ENCODE measurements at places on chromosomes 11 and 22.

GRCh38 chr11:17001806-17002205 is 12.4 kb downstream of the PLEKHA7 start:
- no peak for DNase-seq

DNA sequence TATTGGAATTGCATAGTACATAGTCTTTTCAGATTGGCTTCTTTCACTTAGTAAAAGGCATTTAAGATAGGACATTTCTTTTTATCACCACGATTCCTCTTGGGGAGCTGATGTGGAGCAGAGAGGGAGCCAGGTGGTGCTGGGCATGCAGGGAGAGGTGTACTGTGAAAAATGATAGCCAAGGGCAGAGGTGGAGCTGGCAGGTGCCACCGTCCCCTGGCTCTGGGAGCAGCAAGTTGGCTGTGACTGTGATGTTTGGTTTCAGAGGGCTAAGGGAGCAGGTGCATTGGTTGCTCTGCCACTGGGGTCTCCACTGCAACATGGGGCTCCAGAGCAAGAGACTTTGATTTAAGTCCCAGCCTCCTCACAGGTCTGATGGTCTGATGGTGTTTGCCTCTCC is 16.5 kb downstream of the SGSM1 start:
- no peak for DNase-seq

DNA sequence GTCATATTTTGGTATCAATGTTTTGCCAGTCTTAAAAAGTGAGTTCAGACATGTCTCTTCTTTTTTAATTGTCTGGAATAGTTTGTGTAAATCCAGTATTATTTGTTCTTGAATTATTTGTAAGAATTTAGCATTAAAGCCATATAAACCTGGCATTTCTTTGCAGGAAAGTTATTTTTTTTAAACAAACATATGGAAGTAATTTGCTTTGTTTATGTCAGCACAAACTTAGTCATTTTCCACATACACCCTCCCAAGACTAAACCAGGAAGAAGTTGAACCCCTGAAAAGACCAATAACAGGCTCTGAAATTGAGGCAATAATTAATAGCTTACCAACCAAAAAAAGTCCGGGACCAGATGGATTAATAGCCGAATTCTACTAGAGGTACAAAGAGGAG is 9.1 kb upstream of the CCDC81 start:
- DNase-seq, result no peak

DNA sequence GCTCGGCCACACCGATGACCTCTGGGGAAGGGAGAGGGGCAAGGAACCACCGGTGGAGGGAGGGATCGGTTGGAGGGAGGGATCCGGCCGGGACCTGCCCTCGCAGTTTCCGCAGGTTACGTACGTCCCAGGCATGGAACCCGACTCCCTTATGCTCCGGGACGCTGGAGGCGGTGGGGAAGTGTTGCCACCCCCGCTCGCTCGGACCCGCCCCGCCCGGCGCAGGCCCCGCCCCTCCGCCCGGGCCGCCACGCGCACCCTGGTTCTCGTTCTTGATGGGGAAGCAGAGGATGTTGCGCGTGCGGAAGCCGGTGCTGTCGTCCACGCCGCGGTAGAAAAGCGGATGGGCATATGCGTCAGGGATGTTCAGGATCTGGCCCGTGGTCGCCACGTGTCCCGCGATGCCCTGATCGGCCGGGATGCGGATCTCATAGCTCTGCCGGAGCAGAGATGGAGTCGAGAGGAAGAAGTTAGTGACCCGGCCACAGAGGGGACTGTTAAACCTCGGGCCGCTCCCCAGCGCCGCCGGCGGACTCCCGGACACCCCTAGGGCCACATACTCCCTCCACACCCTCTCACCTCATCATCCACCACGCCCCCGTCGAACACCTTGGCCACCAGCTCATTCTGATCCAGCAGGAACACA is 89.8 kb downstream of the PDE2A start:
- DNase-seq, result no peak

GRCh38 chr22:47062126-47062525 is 299.7 kb downstream of the TBC1D22A start:
- no peak for DNase-seq

DNA sequence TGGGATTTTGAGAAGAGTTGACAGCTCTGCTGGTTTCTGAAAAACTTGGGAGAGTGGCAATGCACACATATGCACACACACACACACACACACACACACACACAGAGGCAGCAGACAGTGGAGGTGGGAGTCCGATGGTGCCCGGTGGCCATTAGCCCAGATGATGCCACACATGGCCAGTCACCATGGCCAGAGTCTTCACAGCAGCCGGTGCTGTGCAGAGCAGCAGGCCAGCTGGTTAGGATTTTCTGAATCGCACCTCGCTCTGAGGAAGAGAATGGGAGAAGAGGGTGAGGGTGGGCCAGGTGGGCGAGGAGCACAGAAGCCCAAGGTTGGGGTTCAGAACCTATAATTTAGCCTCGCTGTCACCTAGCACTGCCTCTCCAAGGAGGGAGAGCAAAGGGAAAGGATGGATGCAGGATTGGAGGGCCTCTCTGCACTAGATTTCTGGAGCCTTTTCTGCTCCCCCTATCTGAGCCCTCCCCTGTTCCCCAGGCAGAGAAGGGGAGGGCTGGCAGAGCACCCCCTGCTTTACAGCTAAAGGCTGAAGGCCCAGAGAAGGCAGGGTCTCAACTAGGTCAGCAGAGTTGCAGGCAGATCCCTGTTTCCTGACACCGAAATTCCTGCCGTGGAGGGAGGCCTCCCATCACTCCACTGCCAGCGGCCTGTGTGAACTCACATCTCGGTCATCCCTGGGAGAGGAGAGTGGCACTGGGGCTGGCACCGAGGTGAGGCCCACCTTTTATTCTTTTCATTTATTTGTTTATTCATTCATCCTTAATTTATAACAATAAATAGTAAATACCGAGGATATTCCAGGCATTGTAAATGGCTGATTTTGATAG is 25.8 kb upstream of the FXYD6 start:
- no peak for DNase-seq

DNA sequence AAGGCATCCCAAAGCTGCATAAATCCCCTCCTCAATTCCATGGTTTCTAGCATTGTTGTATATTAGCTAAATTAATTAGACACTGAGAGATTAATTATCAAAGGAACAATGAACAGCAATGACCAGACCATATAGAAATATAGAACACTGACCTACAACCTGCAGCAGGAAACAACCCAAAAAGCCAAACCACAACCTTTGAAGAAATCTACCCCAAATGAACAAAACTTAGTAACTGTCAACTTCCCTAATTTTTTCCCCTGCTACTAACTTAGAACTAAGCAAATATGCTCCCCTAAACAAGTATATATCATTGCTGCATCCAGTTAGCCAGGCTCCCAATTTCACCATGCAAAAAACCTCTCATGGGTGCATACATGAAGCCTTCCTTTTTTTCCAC is 268.0 kb upstream of the ANO3 start:
- DNase-seq, result no peak

DNA sequence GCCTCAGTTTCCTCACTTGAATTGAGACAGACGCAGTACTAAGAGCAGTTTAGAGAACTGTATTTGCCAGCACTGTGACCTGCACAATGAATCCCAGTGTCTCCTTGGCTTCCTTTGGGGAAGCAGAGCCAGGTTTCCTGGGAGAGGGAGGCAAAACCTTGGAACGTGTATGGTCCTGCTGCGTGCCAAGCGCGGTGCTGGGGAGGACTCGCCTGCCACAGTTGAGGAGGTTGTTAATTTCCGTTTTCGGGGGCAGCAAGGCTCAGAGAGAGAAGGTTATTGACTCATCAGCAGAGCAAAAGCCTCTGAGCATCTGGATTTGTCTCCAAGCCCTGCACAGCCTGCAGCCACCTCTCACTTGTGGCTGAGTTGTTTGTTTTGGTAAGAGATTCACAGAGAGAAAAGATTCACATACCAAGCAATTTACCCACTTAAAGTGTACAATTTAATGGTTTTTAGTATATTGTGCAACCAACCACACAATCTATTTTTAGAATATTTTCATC is 10.8 kb downstream of the SYT12 start:
- DNase-seq, result no peak

- DNase-seq, result no peak
These were observed 2354.7 kb upstream of the RAG2 start for GRCh38 chr11:38952698-38953097.

DNA sequence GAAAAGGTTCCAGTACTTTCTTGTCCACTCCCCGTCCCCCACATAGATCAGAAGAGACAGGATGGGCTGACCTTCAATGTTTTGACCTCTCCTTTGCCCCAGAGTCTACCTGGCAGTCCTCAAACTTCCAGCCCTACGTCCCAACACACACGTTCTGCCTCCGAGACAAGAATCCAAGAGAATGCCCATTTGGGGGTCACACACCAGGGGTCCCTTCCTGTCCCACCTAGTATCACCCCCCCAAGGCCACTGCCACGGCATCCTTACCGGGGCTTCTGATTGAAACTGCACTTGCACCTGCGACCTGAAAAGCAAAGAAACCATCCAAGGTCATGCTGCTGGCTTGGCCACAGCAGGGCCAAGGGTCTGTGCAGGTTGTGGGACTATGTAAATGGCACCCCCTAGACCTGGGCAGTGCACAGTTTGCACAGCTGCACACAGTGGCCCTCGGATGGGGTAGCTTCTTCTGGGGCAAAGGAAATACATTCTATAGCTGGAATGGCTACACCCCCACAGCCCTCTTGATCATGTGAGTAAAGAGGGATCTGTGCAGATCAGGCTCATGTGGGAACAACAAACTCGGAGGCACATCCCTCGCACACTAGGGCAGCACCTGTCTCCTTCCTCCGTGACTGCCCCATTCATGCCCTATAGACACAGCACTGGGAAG is 16.5 kb upstream of the FXYD2 start:
- DNase-seq, result no peak

DNA sequence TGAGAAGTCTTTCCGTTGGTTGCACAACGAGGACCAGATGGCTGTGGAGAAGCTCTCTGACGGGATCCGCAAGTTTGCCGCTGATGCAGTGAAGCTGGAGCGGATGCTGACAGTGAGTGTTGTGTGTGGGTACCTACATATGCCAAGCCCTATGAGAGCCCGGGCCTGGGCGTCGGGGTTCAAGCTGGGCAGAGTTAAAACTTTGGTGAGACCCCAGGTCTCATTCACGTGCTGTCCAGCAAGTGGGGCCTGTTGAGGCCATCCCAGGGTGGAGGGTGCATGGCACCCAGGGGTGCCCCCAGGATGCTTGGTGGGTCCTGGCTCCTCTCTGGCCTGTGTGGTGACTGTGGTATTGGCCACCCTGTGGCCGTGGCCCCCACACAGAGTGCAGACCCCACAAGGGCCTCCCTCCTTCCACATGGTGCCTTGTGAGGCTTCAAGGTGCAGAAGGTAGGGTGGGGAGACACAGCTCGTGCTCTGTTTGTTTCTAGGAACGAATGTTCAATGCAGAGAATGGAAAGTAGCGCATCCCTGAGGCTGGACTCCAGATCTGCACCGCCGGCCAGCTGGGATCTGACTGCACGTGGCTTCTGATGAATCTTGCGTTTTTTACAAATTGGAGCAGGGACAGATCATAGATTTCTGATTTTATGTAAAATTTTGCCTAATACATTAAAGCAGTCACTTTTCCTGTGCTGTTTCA is 12.8 kb downstream of the GATD1 start:
- no peak for DNase-seq

DNA sequence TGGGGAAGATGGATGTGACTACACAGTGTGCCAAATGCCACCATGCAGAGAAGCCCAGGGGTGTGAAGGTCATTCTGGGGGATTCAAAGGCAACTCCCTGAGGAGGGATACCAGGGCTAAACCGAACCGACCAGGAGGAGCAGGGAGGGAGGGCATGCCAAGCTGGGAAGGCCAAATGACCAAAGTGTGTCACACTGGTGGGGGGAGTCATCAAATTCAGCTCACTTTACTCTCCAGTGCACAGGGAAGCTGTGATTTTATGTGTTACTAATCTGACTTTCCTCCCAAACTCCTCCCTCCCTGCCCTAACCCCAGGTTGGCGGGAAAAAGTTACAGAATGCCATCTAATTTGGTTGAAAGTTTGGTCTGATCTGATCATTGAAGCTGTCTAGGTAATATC is 29.7 kb upstream of the TSKU start:
- DNase-seq, result no peak

DNA sequence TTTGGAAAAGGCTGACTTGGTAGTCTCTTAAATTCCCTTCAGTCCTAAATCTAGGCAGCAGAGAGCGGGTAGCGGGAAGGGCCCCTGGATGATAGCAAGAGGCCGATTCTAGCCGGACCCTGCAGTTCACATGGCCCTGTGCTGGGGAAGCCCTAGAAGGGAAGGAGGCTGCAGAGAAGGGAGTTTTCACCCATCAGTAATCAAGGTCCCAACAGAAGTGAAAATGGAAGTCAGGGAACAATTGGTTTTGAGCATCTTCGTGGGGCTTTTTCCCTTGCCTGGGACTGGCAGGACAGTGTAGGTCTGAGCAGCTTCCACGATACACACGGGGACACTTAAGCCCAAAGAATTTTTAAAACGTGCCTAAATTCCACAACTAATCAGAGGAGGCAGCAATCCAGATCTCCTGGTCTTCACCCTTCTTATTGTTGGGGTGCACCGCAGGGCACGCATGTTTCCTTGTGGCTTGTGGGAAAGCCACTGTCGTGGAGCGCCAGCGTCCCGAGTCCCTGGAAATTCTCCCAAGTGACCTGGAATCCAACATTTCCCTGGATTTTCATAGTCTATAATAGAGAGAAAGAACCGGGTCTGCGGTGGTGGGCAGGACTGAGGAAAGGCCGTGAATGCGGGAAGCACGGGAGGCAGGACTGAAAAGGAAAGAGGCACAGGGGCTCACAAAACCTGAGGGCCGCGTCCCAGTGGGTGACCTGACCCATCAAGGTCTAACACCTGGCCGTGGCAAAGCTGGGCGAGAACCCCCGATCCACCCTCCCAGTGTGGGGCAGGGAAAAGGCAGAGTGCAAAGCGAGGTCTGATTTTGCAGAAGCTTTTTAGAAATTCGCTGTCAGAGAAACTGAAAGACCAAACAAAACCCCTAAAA is 846 bp upstream of the OAF start:
- DNase-seq, result no peak

DNA sequence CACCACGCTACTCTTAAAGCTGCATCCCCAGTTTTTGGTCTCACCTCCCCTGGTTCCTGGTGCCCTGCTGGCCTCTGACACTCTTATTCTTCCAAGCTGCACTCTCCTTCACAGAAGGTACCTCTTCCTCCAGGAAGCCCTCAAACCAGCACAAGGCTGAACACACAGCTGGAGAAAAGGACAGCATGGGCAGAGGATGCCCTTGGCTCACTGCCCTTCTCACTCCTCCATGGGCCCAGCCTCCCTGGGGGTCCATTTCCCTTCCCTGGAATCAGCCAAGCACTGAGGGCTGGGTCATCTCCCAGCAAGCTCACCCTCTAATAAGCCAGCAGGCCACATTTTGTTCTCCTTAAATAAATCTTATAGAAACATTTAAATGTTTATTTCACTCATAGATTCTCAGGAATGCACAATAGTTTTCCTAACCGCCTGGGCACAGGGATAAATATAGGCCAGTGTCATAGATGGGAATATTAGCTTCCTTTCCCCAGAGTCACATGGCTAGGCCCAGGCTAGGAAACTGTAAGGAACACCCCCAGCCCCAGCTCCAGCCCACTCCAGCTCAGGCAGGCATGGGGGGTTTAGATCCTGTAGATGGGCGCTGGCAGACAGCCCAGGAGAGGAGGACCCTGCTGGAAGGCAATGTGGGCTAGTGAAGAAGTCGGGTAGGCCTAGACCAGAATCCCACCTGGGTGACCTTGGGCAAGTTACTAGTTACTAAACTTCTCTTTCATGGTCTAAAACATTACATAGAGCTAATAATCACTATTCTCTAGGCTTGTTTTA is 51.5 kb downstream of the IRAG1 start:
- DNase-seq, result no peak

- no peak for DNase-seq
These were observed 38.5 kb upstream of the RIC3 start for GRCh38 chr11:8207080-8208000.

- DNase-seq, result peak; percentile 16
These were observed 5.2 kb downstream of the PCSK7 start for GRCh38 chr11:117226388-117227385.

Measured in stimulated activated CD4-positive, alpha-beta T cell treated with anti-CD3 and anti-CD28 coated beads, TNF-alpha, amount 100 ng/mL, for 1 hour (primary cell).